Thoracic aorta endothelial cell (primary cell): ENCODE measurements at places on chromosomes 6 and 20. TPM values are rescaled to one million over a fixed set of nuclear protein-coding genes. Genes with fewer than 3 reads are reported as not detected.

The ELOVL2 gene
- not detected in 2 replicates for total RNA-seq

The TRIM38 gene
- total RNA-seq, result 12.3 and 13.3 TPM in 2 replicates

The DNAJC5 gene
- 75.0 and 76.5 TPM in 2 replicates for total RNA-seq

The CRYBG1 gene
- 16.4 and 55.7 TPM in 2 replicates for total RNA-seq

The SIRPB2 gene
- 0.79 and 1.3 TPM in 2 replicates for total RNA-seq

The SYNGAP1 gene
- total RNA-seq, result 3.5 and 6.7 TPM in 2 replicates

The VSX1 gene
- not detected in 2 replicates for total RNA-seq

The ADAM33 gene
- not detected in 2 replicates for total RNA-seq

The CCN6 gene
- total RNA-seq, result not detected in 2 replicates

The EPPIN gene
- total RNA-seq, result not detected in 2 replicates

The HLA-DRB5 gene
- total RNA-seq, result not detected in 2 replicates

The TMEM151B gene
- 0.13 and 0.14 TPM in 2 replicates for total RNA-seq

The LSM14B gene
- total RNA-seq, result 23.9 and 24.9 TPM in 2 replicates

The FGD2 gene
- total RNA-seq, result not detected in 2 replicates

The RAB22A gene
- total RNA-seq, result 21.5 and 21.8 TPM in 2 replicates

The OR2H1 gene
- not detected in 2 replicates for total RNA-seq

The RAD21L1 gene
- 0.07 and 0.53 TPM in 2 replicates for total RNA-seq

The BPI gene
- total RNA-seq, result not detected in 2 replicates

The CDSN gene
- total RNA-seq, result not detected in 2 replicates

The BTNL2 gene
- not detected in 2 replicates for total RNA-seq

The SCRT2 gene
- not detected in 2 replicates for total RNA-seq

The CST2 gene
- not detected in 2 replicates for total RNA-seq

The RHAG gene
- total RNA-seq, result not detected in 2 replicates

The MATN4 gene
- not detected in 2 replicates for total RNA-seq

The CD109 gene
- 30.5 and 44.1 TPM in 2 replicates for total RNA-seq

The TBC1D20 gene
- total RNA-seq, result 27.4 and 28.3 TPM in 2 replicates

The ADGRB3 gene
- under 0.01 TPM in 1 of 2 replicates, not detected in the other for total RNA-seq

The CLPSL1 gene
- not detected in 2 replicates for total RNA-seq

The KCNQ5 gene
- 0.13 TPM in 1 of 2 replicates, not detected in the other for total RNA-seq

The COL12A1 gene
- 3.1 and 16.1 TPM in 2 replicates for total RNA-seq

The RIMS1 gene
- total RNA-seq, result 0.07 and 0.93 TPM in 2 replicates

The GCNT2 gene
- total RNA-seq, result 14.5 and 19.8 TPM in 2 replicates

The EYA2 gene
- total RNA-seq, result not detected in 2 replicates

The DEFB121 gene
- total RNA-seq, result not detected in 2 replicates

The SLC17A4 gene
- not detected in 2 replicates for total RNA-seq

The C6orf15 gene
- total RNA-seq, result not detected in 2 replicates

The CCN5 gene
- 0.13 TPM in 1 of 2 replicates, not detected in the other for total RNA-seq

The ZNF76 gene
- total RNA-seq, result 13.2 and 17.4 TPM in 2 replicates

The MCHR2 gene
- not detected in 2 replicates for total RNA-seq

The ISM1 gene
- 0.07 TPM in 1 of 2 replicates, not detected in the other for total RNA-seq

The PRKN gene
- total RNA-seq, result 0.29 and 2.1 TPM in 2 replicates

The TSBP1 gene
- total RNA-seq, result not detected in 2 replicates

The GPR6 gene
- total RNA-seq, result not detected in 2 replicates
